Fibroblast of lung (primary cell): ENCODE measurements at places on chromosomes 16 and 17.

GRCh38 chr17:80363120-80363515 is 51.8 kb upstream of the ENDOV start:
- no peak for DNase-seq

DNA sequence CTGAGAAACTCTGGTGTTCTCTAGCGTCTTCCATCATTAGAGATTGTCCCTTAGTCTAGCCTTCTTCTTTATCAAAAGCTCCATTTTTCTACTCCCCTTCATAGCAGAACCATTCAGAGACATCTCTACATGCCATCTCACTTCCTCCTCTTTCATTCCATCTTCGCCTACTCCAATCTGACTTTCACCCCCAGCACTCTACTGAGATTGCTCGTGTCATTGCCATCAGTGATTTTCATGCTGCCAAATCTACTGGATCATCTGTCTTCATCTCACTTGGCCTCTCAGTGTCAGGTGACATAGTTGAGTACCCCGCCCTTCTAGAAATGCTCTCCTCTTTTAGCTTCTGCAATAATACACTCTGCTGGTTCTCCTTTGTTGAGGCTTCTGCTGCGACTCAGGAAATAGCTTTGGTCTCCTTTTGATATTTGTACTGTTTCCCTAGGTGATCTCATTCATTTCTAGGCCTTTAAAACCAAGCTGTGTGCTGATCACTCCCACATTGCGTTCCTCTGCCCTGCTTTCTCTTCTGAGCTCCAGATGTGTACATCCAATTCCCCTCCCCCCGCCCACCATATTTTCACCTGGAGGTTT is 119.1 kb downstream of the FTO start:
- DNase-seq = no peak

GRCh38 chr17:5516060-5516792 is 29.9 kb downstream of the MIS12 start:
- peak; percentile 94 for DNase-seq

DNA sequence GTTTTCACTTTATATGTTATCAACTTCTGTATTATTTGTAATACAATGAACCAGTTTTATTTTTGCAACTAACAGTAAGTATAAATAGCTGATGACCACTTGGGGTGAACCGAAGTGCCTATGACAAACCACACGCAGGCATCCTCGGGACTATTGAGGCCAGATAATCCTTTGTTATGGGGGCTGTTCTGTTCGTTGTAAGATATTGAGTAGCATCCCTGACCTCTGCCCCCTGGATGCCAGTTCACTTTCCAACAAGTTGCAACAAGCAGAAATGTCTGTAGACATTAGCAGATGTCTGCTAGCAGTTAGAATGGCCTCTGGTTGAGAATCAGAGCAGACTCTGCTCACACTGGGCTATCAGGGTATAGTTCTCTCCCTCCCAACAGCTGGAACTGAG is 277.0 kb downstream of the WWOX start:
- DNase-seq = no peak
